ENCODE measurements at places on chromosomes 3 and 15.

DNA sequence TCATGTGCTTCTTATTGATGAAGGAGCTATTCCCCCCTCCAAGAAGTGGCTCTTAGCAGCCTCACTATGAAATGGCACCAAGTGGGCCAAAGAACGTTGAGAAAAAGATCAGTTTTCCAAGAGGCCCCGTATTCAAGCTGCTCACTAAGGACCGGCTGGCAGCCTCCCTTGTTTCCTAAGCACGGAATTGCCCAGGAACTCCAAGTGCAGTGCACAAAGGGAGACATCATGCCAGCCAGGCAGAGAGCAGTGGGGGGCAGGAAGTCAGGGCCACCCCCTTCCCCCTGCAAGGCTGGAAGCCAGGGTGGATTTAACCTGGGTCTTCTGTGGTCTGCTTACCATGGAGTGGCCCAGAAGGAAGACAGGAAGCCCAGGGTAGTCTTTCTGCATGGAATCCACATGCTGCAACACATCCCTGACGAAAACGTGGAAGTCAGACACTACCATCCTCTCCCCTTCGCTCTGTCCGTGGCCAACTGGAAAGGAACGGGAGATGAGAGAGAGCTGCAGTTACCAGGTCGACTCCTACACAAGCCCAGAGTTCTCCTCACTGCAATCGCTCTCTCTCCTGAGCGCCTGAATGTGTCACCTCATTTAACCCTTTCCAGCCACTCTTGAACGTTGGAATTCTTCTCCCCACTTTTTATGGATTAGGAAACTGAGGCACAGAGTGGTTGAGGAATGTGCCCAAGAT, 49.5 kb downstream of the ABTB1 start:
- DNase-seq, result no peak

DNA sequence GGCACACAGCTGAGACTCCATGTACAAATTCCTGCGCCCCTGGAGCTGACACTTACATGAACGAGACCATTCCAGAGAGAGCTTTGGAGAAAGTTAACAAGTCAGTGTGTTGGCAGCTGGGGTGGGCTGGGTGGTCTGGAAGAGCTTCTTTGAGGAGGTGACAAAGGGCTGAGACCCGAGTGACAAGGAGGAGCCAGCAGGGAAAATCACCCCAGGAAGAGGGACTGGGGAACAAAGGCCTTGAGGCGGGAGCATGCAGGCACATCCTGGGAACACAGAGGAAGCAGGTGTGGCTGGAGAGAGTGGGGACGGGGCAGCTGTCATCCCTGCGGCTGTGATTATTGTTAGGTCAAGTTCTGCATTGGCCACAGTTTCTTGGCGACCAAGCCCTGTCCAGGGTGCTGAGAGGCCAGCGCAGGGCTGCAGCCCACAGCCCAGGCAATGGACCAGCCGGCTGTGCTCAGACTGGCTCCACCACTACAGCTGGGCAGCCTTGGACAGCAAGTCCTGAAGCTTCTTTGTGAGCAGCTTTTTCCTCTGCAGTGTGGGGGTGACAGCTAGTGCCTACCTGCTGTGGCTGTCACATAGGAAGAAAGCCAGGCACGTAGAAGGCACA, 34.2 kb upstream of the PRR23E start:
- no peak for DNase-seq

GRCh38 chr3:186665625-186666188, at the start of gene HRG:
HRG (plus strand) TSS chr3:186666014; CDS start chr3:186666032, 18 bp downstream.
- no peak for DNase-seq

GRCh38 chr15:80636675-80637074, 58.4 kb upstream of the ABHD17C start:
- no peak for DNase-seq

DNA sequence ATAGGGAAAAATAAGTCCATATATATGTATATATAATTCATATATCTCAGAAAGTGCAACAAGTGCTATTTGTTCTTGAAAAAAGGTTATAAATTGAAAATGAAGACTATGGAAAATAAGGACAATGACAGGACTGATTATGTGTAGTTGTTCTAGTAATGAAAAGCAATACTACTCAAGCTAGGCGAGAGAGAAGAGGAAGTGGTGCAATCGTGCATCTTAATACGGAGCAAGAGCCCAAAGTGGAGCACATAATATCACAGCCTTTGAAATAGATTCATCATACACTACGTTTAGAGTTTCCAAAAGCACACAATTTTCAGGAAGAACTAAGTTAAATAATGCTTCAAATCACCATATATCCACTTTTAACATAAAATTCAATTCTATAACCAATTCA, 87.9 kb downstream of the ULK4 start:
- DNase-seq, result no peak

- no peak for DNase-seq
These were observed 12.6 kb upstream of the COL8A1 start for GRCh38 chr3:99625643-99626416.

- no peak for DNase-seq
These were observed 52.4 kb upstream of the FAM174B start for GRCh38 chr15:92707880-92708551.

GRCh38 chr3:140563206-140563760, 114.6 kb upstream of the TRIM42 start:
- DNase-seq, result no peak

DNA sequence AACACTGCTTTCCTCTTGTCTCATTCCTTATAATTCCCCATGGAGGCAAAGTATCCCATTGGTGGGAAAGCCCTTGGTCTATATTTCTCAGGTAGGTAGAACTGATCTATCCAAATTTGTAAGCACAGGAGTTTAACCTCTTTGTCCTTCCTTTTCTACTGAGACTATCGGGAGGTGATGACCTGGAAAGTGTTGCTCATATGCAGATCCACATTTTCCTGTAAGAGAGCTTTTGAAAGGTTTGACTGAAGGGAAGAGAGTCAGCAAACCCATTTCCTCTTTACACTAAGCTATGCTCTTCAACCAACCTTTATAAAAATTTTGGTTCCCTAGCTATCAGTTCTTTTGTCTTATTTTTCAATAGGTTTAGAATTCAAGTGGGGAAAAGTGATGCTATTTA, 200.7 kb downstream of the TIGIT start:
- DNase-seq, result no peak

DNA sequence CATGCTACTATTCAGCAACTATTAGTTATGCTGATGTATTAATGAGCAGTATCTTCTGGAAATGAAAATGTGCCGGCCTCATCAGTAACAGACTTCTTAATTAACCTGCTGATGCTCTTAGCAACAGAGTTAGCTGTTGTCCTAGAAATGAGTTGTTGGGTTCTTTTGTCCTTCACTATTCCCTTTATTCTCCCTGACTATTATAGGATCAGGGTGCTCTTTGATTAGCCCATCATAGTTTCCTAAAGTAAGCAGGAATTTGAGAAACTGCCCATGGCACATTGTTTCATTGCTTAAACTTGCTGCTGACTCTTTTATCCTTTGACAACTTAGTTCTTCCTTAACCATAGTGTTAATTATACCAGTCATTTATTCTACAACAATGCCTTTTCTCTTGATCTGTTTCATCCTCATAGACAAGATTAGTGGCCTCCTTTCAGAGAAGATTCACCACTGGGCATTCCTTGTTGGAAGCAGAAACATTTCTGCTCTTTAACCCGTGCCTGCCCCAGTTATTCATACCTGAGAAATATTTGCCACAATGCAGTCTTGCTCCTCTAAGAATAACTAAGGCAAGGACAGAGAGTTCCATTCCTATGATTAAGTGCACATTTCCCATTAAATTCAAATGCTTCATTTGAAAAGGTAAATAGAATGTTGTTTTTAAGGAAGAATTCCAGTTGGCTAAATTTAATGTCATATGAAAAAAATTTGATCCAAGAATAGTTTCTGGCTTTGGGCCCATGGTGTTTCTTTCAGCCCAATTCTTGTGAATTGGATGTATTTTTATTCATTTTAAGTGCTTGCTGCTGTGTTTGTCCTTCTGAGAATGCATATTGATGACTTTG, 573.3 kb upstream of the TBL1XR1 start:
- no peak for DNase-seq

DNA sequence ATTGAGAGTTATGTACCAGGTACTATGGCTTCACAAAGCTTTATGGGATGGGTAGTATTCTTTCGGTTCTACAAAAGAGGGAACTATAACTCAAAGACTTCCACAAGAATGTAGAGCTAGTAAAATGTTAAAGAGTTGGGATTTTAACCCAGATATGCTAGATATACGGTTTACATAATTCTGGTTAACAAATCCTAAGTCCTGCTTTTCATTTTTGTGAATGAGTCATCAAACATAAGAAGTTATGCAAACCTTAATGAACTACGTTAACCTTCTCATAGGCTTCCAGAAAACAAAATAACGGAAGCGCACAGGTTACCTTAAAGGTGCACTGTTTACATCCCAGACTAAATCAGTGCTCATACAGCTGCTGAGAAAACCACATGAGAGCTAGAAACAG, 1049.3 kb downstream of the MCTP2 start:
- DNase-seq, result no peak

DNA sequence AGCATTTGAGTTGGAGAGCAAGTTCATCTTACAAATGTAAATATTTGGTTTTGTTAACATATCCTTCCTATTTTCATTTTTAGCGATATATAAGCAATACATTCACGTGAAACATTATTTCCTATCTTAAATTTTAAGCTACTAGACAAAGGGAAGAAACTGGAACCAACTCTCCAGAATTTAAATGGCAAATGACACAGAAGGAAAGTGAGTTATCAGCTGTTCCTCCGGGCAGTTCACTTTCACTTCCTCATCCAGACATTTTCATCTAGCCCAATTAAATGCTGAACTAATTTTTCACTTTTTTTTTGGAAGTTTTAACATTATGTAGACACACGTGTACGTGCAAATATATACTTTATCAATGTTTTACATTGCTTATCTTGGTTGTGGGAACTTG, 58.7 kb downstream of the MORC1 start:
- no peak for DNase-seq

GRCh38 chr3:194995922-194996321, 275.0 kb downstream of the XXYLT1 start:
- DNase-seq, result no peak

DNA sequence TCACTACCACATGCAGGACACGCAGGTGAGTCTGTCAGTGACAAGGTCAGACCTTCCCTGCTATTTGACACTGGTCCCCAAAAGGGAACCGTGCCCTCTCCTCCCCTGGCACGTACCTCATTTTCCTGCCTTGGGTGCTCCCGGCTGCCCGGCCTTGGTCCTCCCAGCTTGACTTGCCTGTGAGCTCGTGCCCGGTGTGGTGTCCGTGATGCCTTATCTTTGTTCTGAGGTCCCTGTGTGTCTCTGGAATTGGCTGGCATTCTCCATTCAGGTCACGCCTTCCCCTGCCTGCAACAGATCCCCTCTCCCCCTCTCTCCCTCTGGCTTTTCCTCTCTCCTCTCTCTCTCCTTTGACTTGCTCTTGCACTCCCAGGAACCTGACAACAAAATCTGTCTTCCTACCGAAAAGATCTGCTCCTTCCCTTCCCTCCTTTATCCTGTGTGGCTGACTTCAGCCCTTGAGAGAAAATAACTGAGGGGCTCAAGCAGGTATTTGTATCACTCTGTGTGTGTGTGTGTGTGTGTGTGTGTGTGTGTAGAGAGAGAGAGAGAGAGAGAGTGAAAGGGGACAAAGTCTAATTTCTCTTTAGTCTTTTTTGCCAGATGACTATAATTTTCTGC, at the start of gene MASP1:
TSS of gene MASP1 (minus strand) at position 226 of the 621 bp plus-strand sequence. CDS start at position 121, 105 bp downstream.
- no peak for DNase-seq

GRCh38 chr3:56918111-56918568, 116.4 kb upstream of the ARHGEF3 start:
- DNase-seq, result no peak

DNA sequence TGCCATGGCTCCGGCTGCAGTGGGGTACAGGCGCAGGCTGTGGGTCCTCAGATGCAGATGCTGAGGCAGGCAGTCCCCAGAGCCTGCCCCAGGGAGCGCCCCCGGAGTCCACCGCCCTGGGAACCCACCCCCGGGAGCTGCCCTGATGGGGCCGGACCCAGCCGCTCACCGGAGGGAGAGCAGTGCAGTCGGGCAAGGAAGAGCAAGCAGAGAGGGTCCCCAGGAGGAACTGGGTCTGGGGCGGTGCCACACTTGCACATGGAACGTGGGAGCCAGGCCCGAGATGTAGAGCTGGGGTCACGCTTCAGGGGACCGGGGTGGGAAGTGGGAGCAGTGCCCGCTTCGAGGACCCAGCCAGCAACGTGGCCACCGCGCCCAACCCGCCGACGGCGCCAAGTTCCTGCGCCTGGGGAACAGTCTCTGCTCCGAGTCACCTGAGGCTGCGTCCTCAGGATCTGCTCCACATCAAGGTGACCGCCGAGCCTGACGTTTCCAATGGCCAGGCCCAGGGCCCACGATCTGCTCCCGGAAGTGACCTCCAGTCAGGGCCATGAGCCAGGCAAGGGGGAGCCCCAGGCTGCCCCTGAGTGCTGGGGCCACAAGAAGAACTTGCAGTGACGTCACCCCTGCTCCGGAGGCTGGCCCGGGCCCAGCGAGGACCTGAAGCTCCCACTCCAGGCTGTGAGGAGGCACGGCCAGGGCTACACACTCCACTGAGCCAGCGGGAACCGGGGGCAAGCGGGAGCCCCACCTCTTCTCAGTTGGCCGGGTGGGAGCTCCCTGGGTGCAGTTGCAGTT, 27.0 kb upstream of the TFG start:
- no peak for DNase-seq

GRCh38 chr3:78143000-78143399, 1103.1 kb downstream of the ROBO2 start:
- no peak for DNase-seq

- no peak for DNase-seq
These were observed 45.6 kb downstream of the DMXL2 start for GRCh38 chr15:51576911-51577500.

DNA sequence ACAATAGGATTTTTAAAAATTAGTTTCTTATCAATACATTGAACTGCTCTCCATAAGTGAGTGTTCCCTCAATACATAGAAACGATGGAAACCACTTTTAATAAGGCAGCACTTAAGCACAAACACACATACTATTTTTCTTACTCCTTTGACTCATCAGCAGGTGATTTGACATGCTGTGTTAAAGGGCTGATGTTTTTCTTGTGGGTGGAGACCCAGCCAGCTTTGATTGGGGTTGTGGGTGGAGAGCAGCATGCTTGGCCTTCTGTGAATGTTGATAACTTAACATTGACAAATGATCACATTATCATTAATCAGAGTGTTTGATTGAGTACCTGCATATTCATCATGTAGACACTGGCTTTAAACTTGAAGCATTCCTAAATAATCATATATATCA, 223.0 kb upstream of the DPH6 start:
- DNase-seq, result no peak

DNA sequence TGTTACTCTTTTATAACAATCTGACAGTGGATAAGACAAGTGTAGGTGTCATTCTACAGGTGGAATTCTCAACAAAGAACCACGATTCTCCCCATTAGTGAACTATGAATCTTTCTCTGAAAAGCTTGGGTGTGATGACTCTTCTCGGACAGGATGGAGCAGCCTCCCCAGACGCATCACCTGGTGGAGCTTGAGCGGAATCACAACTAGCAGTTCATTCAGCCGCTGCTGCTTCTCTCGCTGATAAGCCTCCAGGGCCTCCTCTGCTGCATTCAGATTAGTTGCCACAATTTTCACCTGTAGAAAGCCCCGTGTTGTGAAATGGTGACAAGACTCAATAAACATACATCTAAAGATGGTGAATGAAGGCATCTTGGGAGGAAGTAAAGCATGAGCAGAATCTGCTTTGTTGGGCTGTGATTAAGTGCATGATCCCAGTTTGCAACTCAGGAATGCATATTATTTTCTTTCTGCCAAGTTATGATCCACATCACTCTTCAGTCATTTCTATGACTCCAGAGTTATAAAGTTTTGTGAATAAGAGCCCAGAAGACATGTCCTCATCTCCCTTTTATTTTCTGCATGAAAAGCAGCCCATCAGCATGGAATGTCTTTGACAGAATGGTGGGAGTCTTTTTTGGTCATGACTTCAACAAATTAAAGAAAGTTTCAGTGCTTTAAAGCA, 93.6 kb downstream of the BOC start:
- no peak for DNase-seq

Data from activated CD8-positive, alpha-beta memory T cell treated with anti-CD3 and anti-CD28 coated beads for 4 hours (primary cell).